Lower leg skin (tissue), 4 donors: ENCODE measurements at places on chromosomes 6 and 20. TPM values are rescaled to one million over a fixed set of nuclear protein-coding genes. Genes with fewer than 3 reads are reported as not detected.

Gene OTOR
- total RNA-seq: not detected

Gene TLDC2
- 0.58 TPM for total RNA-seq

Gene CDSN
- total RNA-seq: 1,164 TPM

Gene KHDC1
- total RNA-seq: 0.34 TPM

Gene ANKRD66
- not detected for total RNA-seq

Gene VGLL2
- not detected for total RNA-seq

Gene HLA-G
- total RNA-seq: not detected

Gene PI16
- total RNA-seq: 3.2 TPM

Gene B3GALT4
- 25.8 TPM for total RNA-seq

Gene ERVFRD-1
- not detected for total RNA-seq

Gene AHCY
- 42.2 TPM for total RNA-seq

Gene NNAT
- 1.3 TPM for total RNA-seq

Gene MCHR2
- not detected for total RNA-seq

Gene TRDN
- not detected for total RNA-seq

Gene HDGFL1
- not detected for total RNA-seq

Gene USP49
- total RNA-seq: 4.2 TPM

Gene RSPH9
- not detected for total RNA-seq

Gene MUCL3
- not detected for total RNA-seq

Gene RHAG
- total RNA-seq: not detected

Gene HLA-DQB1
- 2.1 TPM for total RNA-seq

Gene CAGE1
- total RNA-seq: not detected
